Progenitor cell of endocrine pancreas (in vitro differentiated cells): ENCODE measurements at places on chromosomes 3 and 15. TPM values are rescaled to one million over a fixed set of nuclear protein-coding genes. Genes with fewer than 3 reads are reported as not detected.

- no peak for DNase-seq
Measured at GRCh38 chr15:79408041-79408440, 24.1 kb upstream of the MINAR1 start.

Gene TM4SF18
- total RNA-seq = 0.36 TPM in 1 of 2 replicates, not detected in the other

Gene EPHB1
- 1.8 and 2.2 TPM in 2 replicates for total RNA-seq

GRCh38 chr15:67296684-67297083 is 42.1 kb downstream of the IQCH start:
- DNase-seq = no peak

Gene ST8SIA2
- total RNA-seq = 19.0 and 19.7 TPM in 2 replicates

DNA sequence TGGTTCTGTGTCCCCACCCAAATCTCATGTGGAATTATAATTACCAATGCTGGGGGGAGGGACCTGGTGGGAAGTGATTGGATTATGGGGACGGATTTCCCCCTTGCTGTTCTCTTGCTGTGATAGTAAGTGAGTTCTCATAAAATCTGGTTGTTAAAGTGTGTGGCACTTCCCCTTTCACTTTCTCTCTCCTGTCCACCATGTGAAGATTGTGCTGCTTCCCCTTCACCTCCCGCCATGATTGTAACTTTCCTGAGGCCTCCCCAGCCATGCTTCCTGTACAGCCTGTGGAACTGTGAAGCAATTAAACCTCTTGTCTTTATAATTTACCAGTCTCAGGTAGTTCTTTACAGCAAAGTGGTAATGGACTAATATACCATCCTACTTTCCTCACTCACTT is 289.6 kb downstream of the EFHB start:
- DNase-seq = no peak

GRCh38 chr3:107235193-107235927 is 141.9 kb upstream of the CCDC54 start:
- no peak for DNase-seq

Gene SRGAP3
- total RNA-seq = 20.7 and 21.4 TPM in 2 replicates

Gene PATL2
- 0.73 TPM in 1 of 2 replicates, not detected in the other for total RNA-seq

DNA sequence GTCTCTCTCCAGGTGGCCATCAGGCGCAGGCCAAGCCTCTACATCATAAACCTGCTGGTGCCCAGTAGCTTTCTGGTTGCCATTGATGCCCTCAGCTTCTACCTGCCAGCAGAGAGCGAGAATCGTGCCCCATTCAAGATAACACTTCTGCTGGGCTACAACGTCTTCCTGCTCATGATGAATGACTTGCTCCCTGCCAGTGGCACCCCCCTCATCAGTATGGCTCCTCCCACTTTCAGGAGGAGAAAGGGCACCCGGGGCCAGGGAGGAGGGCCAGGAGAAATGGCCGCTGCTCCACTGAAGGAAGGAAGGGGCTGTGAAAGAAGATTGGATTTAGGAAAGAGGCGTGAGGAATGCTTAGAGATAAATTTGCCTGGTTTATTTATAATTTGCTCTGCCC is 6.6 kb downstream of the HTR3C start:
- no peak for DNase-seq

DNA sequence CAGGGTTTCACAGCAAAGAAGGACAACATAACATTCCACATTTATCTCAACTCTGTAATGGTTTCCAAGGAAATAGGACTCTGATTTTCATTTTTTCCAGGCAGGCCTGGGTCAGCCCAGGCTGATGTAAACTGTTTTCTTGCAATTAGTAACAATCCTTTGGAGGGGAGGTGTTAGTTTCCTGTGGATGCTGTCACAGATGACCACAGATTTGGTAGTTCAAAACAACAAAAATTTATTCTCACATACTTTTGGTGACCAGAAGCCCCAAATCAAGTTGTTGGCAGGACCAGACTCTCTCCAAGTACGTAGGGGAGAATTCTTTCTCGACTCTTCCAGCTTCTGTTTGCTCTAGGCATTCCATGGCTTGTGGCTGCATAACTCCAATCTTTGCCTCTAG is 88.0 kb downstream of the EDEM1 start:
- no peak for DNase-seq

DNA sequence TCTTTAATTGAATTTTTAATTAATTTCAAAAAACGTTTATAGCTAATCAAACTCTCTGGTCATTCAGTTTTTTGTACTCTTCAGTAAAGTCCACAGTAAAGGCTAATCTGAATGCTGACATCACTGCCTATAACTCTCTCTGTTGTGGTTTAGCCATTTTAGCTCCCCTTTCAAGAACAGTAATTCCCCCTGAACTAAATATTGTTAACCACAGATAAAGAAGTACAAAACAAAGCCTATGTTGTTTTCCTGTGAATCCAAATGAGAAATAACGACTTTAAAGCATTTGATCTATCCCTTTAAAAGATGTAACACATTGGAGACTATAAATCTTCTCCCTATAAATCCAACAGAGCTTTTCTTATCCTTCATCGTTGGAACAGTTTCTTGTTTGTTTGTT is 94.2 kb downstream of the ZBTB20 start:
- no peak for DNase-seq

DNA sequence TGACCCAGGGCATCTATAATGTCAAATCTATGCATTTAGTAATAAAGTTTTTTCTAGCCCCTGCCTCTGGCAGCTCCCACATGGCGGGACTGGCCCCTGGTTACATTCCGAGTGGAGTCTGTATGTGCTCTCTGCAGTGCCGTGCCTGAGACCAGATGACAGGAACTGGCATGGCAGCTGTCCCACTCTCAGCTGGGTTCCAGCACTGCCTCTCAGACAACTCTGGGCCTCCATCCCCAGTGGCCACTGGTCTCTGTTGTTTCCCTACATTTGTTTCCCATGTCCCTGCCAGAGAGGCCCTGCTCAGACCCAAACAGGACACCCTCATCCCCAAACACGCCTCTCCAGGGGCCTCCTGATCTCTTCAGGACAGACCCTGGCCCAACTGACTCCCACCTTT is 109.3 kb downstream of the OCA2 start:
- no peak for DNase-seq

- DNase-seq = no peak
Measured at GRCh38 chr3:82085851-82086475, 324.5 kb upstream of the GBE1 start.

Gene SERF2
- total RNA-seq = 597 and 612 TPM in 2 replicates

- no peak for DNase-seq
Measured at GRCh38 chr15:50911001-50911400, 2.5 kb downstream of the AP4E1 start.

GRCh38 chr3:4799266-4800256 is 179.7 kb upstream of the BHLHE40 start:
- DNase-seq = no peak

GRCh38 chr3:111776827-111777483 is 82.1 kb upstream of the PHLDB2 start:
- DNase-seq = no peak

- no peak for DNase-seq
Measured at GRCh38 chr3:99521551-99521950, 116.8 kb upstream of the COL8A1 start.

DNA sequence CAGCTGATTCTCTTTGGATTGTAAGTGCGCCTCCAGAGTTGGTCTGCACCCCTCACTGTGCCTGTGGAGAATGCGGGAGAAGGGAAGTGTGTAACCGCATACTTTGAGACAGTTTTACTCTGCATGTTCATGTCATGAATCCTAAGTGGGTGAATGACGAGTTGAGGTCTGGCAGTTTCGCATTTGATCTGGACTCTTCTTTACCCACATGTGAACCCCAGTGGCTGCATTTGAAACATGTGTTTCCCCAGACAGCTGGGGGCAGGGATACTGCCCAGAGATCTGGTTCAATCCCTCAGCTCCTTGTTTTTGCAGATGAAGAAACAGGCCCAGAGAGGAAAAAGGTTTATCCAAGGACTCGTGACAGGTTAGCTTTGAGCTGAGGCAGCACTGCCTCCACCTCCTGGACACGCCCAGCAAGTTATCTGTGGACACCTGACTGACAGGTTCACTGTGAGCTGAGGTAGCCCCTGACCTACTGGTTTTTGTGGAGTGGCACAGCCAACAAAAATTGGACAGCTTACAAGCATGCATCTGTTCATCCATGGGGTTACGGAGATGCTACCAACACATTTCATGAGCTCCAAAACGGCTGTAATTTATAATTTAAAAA is 207.3 kb downstream of the XXYLT1 start:
- DNase-seq = no peak

- DNase-seq = no peak
Measured at GRCh38 chr3:45321607-45322391, 66.6 kb upstream of the LARS2 start.

DNA sequence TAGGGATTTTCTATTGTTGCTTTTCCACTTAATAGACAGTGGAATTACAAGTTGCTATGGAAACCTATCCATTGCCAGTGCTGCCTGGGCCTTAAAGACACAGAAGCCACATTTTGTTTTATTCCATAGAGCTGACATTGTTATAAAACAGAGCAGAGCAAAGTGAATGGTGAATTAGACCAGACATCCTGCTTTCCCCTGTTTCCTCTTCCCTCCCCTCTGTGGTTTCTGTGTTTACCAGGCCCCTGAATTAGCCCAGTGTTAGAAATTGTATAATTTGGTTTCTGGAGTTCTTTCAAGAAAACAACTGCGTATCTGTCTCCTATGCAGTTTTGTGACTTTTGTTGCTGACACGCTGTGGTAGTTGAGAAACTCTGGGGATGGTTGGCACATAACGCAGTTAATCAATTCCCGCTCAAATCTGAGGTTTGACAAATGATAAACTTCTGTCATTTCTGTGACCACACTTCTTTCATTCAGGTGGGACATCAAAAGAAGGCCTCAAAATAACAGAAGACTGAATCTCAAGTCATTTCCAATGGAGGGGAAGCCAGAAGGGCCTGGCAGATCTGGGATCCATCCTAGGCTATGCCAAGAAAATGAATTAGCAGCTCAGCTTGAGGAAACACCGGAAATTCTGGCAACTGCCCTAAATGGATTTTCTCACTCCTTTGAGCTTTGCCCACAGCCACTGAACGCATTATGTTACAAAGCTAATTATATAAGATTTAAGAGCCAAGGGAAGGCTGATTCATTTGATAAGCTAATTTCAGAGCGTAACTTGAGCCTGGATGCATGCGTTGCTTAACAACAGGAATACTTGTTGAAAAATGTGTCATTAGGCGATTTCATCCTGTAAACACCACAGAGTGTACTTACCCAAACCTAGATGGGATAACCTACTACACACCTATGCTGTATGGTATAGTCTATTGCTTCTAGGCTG is 46.9 kb downstream of the NR1D2 start:
- no peak for DNase-seq

- DNase-seq = no peak
Measured at GRCh38 chr3:156483426-156483825, 71.5 kb downstream of the SSR3 start.

DNA sequence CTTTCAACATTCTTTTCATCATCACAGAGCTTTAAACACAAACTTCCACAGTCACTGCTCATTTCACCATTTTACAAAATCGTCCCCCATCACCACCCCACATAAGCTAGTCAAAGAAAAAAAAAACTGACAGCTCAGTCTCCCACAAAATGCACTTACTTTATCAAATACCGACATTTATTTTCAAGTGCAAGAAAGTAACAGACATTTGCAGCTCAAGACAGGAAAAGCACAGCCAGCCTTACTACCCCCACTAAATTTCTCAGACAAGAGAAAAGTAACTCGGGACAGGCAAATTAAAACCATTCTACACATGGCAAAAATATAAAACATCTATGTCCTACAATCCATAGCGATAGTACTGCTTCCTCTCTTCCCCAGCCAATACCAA is 402.4 kb downstream of the SHQ1 start:
- DNase-seq = no peak

DNA sequence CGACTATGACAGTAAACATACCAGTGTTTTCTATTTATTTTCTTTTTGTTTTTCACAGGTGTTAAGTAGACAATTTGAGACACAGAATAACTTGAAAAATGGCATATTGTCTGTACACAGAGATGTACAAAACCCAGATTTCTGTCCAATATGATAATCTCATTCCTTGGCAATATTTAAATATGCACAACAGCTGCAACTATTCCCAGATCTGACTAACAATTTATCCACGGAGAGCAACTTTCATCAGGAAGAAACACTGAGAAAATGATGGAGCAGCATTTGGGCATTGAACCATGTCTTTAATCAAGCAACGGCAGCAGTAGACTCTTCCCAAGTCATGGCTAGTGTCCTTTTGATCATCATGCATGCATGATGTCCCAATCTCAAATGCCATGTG is 452.6 kb downstream of the ZPLD1 start:
- DNase-seq = no peak

Gene EFL1
- 30.3 and 31.1 TPM in 2 replicates for total RNA-seq

Gene CYB561D2
- total RNA-seq = 18.7 and 19.2 TPM in 2 replicates

Gene NDN
- total RNA-seq = 46.9 and 51.8 TPM in 2 replicates

DNA sequence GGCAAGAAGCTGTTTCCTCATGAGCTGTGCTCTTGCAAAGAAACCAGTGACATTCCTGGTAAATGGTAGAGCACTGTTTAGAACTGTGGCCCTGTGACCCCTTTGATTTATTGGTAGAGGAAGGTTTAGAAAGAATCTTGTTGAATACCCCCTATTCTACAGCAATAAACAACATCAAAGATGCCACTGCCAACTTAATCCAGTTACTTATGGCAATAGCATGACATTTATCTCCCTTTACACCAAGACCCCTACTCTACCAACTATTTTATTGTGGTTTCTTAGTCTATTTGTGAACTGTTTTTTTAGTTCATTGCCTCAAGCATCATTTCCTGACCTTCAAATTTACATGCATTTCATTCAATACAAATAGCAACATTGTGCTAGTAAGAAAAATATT is 288.6 kb downstream of the EPHA3 start:
- DNase-seq = no peak

DNA sequence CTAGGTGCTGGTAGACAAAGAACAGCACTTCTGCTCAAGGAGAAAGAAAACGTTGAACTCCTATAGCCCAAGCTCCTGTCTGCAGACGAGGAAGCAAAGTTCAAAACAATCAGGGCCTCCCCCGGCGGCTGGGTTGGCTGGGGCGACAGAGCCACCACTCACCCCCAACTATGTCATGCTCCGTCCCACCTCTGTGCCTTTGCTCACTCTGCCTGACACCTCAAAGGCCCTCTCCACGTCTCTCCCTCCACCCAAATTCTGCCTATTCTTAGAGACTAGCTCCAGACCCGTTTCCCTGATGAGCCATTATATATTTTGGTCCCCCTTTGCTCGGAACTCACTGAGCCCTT is 304.3 kb downstream of the TLE3 start:
- DNase-seq = no peak

DNA sequence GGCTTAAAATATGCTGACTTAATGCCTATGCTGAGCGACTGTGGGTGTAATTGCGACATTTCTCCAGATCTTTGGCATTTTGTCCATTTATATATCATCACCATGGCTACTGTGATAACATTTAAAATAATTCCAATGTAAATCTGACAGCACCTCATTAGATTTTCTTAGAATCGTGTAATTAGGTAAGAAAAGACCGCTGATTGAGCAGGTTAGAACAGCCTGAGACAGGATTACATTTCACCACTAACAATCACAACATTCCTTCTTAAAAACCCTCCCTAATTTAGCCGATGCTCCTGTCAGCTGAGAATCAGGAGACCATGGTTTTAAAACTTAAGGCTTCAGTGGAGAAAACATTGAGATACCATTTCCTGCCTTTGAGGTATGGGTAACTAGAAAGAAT is 455.3 kb upstream of the PDZRN3 start:
- DNase-seq = no peak

Gene MME
- total RNA-seq = 0.93 TPM in 2 replicates

Gene AADAC
- total RNA-seq = not detected in 2 replicates

GRCh38 chr3:10901296-10901945 is 85.4 kb downstream of the SLC6A11 start:
- DNase-seq = no peak

GRCh38 chr3:45181496-45181895 is 35.3 kb upstream of the CDCP1 start:
- DNase-seq = no peak

Gene RASGRP1
- 1.5 and 1.7 TPM in 2 replicates for total RNA-seq
